Activated naive CD4-positive, alpha-beta T cell treated with anti-CD3 and anti-CD28 coated beads for 36 hours (primary cell): ENCODE measurements at places on chromosomes 5 and 9. TPM values are rescaled to one million over a fixed set of nuclear protein-coding genes. Genes with fewer than 3 reads are reported as not detected.

DNA sequence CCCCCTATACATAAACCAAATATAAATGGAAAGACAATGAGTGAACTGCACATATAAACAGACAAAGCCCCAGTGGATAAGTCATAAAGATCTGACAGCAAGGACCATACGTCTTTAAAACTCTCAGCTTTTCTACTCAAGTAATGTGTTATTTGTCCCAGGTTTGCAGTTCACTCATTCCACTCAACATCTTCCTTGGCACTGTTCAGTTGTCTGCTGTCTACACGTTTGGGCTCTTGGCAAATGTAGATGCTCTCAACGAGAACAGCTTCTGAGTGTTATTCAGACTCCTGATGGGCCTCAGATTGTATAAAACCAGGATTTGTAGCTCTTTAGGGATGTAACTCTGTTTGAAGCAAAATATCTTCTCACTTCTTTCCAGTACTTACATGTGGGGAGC lies 198.2 kb upstream of the SEMA6A start:
- DNase-seq, result no peak

DNA sequence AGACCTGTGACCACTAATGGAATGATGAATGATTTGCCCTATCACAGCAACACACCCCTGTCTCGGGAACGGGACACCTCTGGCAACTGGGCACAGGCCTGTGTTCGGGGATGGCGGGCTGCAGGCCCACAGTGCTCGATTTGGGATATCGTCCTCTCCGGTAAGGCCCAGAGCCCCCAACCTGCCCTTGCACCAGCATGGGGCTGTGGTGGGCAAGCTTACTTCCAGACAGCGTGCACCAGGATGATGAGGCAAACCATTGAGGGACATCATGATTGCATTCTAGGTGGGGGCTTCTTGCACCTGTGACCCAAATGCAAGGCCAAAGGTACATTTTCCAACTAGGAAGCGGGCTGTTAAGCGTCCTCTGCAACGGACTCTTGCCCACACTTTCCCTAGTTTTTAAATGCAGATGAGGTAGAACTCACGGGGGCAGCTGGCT lies 275.4 kb downstream of the FSTL4 start:
- DNase-seq, result no peak

DNA sequence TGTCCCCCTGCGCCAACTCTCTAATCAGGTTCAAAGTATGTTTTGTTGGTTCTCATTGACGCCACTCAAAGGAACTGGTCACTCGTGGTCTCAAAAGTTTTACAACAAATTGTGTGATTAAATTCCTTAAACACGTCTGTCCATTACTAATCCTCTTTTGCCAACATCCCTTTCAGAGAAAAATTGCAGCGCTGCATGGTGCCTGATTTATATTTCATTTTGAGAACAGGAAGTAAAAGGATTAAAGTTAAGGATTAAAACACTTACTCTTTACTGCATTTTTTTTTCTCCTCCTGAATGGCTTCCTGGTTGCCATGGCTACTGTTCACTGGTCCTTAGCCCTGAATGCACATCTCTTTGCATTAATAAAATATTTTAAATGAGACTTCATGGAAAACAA lies 383.5 kb downstream of the GLIS3 start:
- DNase-seq, result no peak

DNA sequence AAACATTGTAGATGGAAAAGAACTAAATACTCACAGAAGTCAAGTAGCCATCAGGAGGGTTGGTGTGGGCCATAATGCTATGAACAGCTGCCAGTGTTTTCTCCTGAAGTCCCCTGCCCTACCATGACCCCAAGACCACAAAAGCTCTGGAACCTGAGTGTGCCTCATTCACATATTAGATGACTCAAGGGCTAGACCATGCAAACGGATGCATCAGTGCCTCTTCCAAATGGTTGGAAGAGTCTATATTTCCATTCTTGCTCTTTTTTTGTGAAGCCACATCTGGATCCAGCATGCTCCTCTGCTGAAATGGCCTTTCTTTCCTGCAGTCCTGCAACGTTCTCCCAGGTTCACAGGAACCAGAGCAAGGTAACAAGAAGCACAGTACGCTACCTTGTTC lies 136.6 kb upstream of the EPB41L4A start:
- DNase-seq, result no peak

DNA sequence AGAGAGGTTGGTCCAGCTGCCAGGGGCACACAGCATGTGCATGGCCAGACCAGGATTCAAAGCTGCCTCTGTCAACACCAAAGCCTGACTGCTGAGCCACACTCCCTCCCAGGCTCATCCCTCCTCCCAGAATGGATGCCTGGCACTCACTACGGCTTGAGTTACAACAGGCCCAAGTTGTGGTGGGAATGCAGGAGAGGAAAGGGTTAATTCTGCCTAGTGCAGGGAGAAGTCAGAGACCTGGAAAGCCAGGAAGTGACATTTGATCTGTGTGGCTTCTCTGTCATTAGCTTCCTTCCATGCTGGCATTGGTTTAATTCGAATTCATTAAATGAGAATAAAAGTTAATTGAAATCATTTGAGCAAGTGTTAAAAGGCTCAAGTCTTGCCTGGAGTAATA lies 150.0 kb downstream of the NSG2 start:
- DNase-seq, result no peak

DNA sequence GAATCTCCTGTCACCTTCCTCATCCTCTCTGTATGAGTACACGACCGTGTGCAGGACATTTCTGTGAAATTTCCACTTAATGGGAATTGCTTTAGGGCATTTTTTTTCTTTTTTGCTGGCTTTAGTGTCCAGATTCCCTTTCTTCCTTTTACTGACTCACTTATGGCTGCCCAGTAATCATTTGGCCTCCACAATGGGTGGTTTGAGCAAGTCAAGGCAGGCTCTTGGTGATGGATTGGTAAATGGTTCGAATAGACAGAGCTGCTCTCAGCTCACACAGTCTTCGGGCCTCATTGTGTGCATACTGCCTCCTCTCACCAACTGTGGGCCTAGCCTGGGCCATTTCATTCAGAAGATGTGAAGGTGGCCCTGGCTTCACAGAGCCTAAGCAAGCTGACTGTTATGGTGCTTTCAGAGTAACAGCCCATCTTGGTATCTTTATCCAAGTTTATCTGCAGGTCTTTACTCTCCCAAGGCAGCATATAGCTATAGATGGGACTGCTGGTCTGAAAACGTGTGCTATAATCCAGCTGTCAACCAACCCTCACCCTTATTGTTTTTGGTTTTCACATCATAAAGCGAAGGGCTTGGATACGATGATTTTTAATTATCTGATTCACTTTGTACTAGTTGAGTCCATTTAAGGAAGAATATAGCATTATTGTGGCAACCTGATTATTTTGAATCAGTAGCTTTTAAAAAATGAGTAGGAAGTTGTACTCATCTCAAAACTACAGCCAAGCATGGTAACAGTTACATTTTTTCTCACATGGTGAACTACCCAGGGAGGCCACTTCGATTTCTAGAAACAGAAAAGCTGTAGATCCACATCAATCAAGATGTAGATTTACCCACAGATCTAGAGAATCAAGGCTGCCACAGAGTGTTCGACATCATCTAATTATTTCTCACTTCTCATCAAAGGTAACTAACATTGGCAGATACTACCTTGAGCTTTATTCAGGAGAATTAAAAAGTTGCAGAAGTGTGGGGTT lies 50.4 kb upstream of the CKMT2 start:
- DNase-seq, result no peak

Gene OR13C2
- not detected for total RNA-seq

Gene SPATA31D4
- total RNA-seq, result not detected
